ENCODE measurements at places on chromosomes 1 and 21.

GRCh38 chr1:27395441-27396195 lies 3.2 kb downstream of the GPR3 start:
- peak; percentile 59 for DNase-seq

DNA sequence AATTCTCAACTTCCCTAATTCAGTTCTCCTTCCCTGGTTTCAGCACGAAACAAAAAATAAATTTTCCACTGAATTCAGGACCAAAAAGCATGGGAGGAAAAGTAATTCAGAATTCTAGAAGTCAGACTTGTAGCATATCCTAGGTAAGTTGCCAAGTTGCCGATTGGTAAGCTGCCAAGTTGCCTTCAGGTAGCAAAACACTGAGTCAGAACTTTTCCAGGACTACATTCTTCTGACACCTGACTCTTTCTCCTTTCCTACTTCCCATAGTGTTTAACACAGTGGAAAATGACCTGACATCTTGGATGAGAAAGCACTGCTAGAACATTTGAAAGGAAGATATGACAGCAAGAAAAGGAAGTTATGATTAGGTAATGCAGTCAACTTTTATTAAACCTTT lies 322.8 kb downstream of the SPATA17 start:
- no peak for DNase-seq

GRCh38 chr21:17467392-17467791 lies 45.5 kb upstream of the CXADR start:
- no peak for DNase-seq

GRCh38 chr1:222420633-222421032 lies 127.3 kb downstream of the HHIPL2 start:
- DNase-seq = no peak

GRCh38 chr1:150976879-150977694 lies 2.5 kb upstream of the CERS2 start:
- peak; percentile 72 for DNase-seq

GRCh38 chr1:198254521-198254920 lies 97.7 kb downstream of the NEK7 start:
- no peak for DNase-seq

DNA sequence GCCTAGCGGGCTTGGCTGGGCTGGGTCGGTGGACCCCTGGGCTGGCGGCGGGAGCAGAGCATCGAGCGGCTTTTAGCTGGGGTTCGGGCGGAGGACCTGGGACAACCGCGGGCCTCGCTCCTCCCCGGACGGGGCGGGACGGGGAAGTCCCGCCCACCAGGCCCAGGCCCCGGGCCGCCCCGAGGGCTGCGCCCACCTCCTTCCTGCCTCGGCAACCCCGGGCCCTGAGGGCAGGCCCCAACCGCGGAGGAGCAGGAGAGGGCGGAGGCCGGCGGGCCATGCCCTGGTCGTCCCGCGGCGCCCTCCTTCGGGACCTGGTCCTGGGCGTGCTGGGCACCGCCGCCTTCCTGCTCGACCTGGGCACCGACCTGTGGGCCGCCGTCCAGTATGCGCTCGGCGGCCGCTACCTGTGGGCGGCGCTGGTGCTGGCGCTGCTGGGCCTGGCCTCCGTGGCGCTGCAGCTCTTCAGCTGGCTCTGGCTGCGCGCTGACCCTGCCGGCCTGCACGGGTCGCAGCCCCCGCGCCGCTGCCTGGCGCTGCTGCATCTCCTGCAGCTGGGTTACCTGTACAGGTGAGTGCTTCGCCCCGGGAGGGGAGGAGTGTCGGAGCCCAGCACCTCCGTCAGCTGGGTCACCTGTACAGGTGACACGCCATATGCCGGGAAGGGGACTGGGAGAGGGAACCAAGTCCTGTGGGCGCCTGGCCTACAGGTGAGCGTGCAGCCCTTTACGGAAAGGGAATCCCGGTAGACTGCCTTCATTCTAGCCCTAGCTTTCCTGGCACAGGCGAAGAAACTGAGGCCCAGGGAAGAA lies at the start of gene XKR8:
Gene XKR8 (plus strand): TSS at position 182 of the 812 bp plus-strand sequence. CDS start 97 bp downstream, at position 279.
- peak; percentile 70 for DNase-seq

DNA sequence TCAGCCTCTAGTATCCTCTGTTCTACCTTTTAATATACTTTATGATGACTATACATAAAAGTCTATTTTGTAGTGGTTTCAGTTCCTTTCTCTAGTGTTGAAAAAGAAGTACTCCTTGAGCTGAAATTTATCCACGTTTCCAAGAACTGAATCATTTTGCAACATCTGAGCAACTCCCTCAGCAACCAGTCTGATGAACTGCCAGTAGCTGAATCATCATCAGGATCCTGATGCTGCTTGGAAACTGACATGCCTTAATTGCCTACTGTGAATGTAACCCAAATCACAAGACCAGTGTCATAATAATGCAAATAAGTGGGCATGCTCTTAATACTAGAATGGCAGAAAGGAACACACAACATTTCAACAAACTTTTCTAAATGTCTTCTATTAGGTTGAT lies 103.3 kb downstream of the CYYR1 start:
- DNase-seq = no peak

GRCh38 chr1:110380672-110381283 lies 10.0 kb downstream of the SLC16A4 start:
- no peak for DNase-seq

GRCh38 chr1:14440731-14441130 lies 157.8 kb upstream of the KAZN start:
- DNase-seq = no peak

- no peak for DNase-seq
These were observed 103.1 kb downstream of the TOMM20 start for GRCh38 chr1:235025422-235025984.

DNA sequence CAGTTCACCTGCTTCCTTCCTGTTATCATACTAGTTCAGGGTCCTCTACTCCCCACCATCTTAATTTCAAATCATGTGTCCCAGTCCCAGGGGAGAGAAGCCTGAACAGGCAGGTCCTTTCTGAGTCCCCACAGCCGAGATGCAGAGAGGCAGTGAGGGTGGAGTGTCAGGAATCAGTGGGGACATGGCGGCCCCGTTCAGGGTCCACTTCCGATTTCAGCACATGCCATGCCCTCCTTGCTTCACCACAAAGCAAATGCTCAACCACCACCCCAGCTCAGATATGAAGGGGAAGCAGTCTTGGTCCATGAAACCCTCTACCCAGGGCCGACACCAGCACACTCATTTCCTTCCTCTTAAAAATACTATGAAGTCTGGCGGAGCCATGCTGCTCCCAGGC lies 5.2 kb upstream of the SEMA4A start:
- no peak for DNase-seq

DNA sequence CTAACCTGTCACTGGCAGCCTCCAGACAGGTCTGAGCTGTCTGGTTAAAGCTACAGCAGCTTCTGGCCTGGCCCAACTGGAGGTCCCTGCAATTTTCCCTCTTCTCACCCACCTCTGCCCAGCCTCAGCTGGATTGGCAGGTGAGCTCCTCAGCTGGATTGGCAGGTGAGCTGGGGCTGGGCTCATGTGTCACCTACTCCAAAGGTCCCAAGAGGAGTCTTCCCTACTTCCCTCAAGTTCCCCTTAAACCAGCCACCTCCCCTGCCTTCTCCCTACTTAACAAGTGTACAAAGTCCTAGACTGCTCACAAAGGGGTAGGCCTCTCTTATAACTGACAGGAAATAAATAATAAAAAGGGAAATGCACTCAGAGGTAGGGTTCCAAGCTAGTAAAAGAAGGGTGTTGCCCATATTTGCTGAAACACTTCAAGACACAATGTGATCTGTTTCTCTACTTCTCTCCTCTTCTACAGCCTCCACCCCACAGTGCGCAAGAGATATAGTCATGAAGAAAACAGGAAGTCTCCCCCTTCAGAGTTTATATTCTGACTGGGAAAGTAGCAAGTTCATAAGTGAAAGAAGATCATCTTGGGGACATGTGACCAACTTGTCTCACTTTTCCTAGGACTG lies at the start of gene GPA33:
Gene GPA33 (minus strand): TSS at position 64 of the 629 bp plus-strand sequence. CDS start 90 bp downstream, outside the sequence.
- no peak for DNase-seq

- no peak for DNase-seq
These were observed 73.1 kb upstream of the TMEM51 start for GRCh38 chr1:15080328-15081007.

DNA sequence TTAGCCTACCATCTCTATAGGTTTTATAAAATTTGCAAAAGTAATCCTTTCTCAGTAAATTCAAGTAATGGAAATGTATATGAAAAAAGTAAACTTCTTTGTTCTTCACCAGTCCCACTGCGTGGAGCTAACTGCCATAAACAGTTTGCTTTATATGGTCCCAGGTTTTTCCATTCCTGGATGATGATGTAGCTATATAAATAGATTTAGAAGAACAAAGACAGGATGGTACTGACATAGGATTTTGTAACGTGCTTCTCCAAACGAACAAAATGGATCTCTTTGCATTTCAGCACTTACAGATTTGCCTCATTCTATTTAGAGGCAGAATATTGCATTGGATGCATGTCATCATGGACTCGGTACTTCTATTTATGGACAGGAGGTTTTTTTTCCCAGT lies 57.3 kb downstream of the SMYD2 start:
- no peak for DNase-seq

GRCh38 chr1:205456383-205456867 lies 580 bp upstream of the BLACAT1 start:
- DNase-seq = no peak

DNA sequence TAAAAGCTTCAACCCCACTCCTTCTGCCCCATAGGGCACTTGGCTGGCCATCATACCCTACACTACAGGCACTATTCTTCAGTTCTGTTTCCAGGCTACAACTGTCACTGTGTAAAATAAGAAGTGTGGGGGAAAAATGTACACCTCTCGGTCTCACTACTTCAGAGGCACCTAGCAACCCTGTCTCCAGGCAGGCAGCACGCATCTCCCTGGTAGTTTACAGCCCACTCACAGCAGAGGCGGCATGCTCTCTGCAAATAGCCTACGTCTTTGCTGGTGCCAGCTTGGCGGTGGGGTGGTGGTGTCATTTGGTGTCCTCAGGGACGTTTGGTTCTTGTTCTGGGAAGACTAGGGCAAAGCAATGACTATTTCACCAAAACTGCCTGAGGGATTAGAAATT lies 48.2 kb upstream of the BTG3 start:
- no peak for DNase-seq
